ENCODE measurements at places on chromosomes 7 and 10.

DNA sequence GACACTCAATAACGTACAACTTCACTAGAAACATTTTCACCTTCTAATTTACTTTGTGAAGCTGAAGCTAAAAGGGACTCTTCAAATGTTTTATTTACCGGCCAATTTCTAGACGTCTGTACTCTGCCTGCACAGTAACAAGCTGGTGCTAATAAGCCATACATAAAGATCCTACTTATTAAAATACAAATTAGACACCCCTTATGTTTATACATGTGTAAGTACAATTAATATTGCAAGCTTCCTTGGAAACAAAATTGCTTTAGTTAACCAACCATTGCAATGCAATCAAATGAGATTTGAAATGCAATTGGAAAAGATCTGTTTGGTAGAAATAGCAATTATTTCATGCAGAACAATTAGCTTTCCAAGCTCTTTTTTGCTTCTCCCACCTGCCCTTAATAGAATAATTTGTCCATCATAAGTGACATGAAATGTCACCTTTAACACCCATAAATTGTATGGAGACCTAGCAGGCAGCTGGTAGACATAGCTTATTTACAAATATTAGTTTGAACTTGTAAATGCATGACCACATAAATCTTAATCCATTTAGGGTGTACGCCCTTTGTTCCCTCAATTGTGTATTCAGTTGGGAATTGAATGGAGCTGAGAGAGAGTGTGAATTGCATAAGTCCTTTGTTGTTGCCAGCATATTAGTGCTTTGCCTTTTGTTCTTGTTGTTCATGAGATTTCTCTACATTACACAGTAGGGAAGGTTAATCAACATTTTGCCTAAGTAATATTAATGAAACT, 277.1 kb downstream of the CACNA2D1 start:
- no peak for DNase-seq

DNA sequence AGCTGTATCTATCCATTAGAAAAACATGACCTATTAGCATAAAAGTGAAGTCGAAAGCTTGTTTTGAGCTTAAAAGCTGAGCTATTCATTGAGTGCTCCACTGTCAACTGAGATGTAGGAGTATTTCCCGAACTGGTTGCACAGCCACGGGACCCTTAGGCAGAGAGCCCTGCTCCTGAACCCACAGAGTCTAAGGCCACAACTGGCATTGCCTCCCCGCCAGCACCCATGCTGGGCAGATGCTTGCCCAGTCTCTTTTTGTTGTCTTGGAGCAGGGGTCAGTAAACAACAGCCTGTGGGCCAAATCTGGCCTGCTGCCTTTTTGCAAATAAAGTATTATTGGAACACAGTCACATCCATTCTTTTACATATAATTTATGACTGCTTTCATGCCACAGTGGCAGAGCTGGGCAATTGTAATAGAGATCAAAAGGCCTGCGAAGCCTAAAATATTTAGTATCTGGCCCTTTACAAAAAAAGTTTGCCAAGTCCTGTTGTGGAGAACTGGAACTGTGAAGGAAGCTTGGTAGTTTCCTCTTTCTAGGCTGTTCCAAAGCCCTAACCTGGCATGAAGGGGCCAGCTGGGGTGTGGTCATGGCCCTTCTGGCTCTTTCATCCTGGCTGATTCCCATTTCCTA, 58.4 kb upstream of the WAPL start:
- DNase-seq = peak; percentile 82

DNA sequence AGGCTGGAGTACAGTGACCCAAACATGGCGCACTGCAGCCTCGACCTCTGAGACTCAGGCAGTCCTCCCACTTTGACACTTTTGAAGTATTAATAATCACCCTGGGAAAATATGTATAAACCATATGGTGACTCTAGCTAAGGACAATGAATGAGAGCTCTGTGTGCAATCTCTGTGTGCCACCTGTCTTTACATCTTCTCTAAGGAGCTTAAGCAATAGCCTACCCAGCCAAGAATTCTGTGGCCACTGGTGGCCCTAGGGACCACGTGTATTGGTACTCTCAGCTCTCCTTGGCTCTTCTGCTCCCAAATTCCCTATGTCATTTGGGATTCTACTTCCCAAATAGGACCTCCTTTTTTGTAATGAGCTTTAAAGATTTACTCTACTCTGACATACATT, 23.7 kb downstream of the FGF8 start:
- no peak for DNase-seq

DNA sequence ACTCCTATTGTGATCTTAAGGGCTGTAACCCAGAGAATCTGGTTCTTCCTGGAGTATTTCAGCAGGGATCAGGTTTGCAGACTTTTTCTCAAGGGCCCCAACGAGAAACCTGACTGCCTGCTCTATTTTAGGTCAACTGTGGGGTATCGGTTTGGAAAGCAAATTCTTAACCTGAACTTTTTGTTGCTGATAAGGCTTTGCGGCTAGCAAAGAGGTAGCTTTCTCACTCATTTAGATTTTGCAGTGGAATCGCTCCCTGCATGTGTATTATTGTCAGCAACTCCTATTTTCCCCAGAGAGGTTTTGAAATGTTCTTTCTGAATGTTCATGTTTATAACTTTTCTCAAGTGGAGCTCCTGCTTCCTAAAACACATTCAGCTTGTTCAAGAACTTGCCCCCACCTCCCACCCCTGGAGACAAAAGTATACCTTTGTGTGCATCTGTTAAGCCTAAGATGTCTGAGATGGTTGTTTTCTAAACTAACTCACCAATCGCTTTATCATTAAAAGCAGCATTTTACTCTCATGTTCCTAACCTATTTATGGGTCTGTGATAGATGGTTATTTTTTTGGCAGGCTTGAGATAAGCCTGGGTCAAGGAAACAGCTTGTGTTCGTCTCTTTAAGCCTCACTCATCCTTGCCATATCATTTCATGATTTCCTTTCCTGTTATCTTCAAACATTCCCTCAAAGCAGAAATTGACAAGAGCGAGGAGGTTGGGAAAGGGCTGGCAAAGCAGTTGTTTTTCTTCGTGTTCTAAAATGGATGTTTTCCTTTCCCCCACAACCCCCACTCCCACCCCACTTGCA, 129.8 kb downstream of the BAMBI start:
- no peak for DNase-seq

DNA sequence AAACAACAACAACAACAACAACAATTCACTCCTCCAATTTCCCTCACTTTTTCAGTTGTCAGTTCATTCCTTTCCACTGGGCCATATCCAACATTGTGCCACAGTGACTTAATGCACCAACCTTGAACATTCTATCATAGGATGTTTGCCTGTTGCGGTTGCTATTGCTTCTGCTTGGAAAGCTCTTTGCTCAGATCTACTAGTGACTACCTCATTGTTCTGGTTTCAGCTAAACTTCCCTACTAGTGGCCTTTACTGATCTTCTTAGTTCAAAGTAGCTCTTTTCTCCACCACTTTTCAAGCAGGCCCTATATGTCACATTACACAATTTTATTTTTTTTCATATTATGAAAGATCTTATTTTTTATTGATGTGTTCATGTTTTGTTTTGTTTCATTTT, 9.8 kb upstream of the STEAP4 start:
- DNase-seq = no peak

DNA sequence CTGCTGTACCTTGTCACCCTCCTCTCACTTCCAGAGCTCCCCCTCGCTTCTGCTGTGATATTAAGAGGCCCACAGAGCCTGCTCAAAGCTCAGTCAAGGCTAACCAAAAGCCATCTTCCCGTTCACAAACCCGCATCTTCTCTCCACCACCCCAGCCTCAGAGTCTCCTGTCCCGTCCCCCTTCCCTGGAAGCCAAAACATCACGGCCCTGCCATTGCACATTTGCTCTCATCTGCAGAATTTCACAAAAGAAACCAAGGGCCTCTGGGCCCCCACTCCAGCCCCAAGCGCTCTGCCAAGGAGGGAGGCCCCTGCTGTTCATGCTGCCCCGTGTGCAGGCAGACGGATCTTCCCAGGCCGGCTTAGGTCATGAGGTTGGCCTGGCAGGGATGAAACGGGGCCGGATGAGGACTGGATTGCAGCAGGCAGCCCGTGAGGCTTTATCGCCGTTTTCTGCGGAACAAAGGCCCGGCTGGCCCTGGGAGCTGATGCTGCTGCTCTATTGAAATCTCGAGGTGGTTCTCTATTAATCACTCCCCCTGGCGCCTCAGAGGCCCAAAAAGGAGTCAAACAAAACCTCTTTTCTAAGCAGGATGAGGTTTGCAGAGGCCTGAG, 31.6 kb upstream of the FOXK1 start:
- peak; percentile 8 for DNase-seq

GRCh38 chr7:100693312-100694097, 545 bp downstream of the GIGYF1 start:
- no peak for DNase-seq

GRCh38 chr10:83806717-83807116, 332.6 kb upstream of the GHITM start:
- no peak for DNase-seq

GRCh38 chr10:111934931-111935330, 248.6 kb downstream of the GPAM start:
- DNase-seq = no peak

DNA sequence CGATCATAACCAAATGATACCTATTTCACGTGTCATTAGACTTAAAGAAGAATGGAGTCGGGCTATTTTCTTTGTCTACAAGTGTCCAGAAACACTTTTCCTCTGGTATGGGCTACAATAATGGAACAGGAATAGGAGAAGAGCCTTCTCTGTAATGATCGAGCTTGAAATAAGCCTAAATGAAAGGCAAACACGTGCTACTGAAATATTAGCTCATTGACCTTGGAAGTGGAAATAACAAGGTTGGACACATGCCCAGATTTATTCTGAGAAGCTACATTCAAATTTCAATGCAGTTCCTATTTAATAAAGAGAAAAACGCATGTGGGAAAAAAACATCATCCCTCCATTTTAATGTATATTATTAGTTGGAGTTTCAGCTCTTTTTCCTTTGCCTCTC, 254.7 kb upstream of the PTER start:
- DNase-seq = no peak

DNA sequence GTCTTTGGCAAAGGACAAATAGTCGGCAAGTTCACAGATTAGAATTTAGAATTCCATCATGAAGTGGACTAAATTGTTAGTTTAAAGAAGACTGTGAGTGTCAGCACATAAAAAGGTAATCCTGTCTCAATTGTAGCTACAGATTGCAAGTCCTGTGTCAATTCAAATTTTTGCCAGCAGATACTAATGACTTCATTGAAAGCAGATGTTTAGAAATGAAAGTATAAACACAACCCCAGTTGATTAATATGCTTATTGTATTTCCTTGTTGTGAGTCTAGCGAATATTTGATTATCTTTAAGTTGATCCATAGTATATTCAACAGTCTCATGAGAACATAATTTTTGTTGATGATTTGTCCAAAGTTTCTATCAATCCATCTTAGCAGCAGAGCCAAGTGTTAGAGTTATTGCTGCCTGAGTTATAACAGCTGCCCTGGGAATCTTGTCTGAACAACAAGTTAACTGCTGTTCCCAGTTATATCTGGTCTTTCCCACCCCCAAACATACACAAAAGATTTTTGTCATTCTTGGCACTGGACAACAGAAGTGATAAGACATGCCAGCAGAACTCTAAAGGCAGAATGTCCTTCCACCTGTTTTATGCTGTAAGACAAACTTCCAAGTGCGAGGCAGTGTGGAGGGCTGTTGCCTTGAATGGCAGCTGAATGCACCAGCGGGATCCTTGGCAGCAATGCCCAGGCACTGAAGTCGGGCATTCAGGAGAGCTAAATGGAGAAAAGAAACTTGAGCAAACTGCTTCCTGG, 21.3 kb upstream of the HERPUD2 start:
- DNase-seq = peak; percentile 76

GRCh38 chr10:93143281-93143680, 69.6 kb downstream of the CYP26A1 start:
- no peak for DNase-seq

DNA sequence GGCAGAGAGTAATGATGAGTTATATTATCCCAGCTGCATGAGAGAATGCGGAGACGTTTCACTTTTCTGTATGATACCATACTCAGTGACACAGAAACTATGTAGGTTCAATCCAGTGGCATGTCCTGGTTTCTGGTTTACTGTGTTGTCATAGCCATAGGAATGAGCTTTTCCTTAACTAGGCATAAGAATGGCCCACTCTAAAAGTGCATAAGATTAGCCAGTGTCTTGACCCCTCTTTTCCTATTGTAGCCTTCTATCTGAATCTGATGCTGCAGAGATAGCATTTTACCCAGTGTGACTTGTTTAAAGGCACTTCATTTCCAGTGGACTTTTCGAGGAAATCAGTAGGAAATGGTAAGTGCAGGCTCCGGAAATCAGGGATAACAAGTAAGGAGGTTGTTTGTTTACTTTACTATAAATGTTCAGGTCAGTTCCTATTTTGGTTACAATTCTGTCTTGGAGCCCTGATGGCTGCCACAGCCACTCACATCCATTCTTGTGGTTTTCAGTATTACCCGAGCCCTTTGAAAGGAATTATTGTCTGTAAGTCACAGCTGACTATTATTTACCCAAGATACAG, 70.5 kb downstream of the SEMA3A start:
- DNase-seq = no peak

DNA sequence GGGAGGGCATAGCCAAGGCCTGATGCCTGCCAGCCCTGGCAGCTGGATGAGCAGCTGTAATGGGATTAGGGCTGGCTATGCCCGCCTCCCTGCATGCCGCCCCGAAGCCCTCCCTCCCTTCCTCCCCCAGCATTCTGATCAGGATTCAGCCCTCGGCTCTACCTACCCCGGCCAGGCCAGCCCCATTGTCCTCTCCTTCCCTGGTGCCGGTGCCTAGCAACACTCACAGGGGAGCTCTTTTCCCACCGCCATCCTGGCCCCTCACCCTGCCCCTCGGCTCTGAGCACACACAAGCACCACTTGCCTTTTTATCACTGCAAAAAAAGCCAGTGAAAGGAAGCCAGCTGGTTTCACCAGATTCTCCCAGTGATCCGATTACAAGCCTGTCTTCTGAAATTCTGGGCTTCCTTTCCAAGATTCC, 9.0 kb upstream of the ADCYAP1R1 start:
- no peak for DNase-seq

- no peak for DNase-seq
These were observed 198.1 kb upstream of the HABP2 start for GRCh38 chr10:113354711-113355110.

GRCh38 chr7:76400248-76400647, 9.2 kb downstream of the SSC4D start:
- no peak for DNase-seq

GRCh38 chr7:115561335-115562110, 469.0 kb downstream of the TFEC start:
- DNase-seq = no peak

GRCh38 chr7:19772841-19773760, at the start of gene TMEM196:
TMEM196 (minus strand) TSS chr7:19773617; CDS start chr7:19772696, 921 bp downstream.
- DNase-seq = no peak

GRCh38 chr7:4051696-4052095, 630.4 kb upstream of the FOXK1 start:
- no peak for DNase-seq

GRCh38 chr7:6165075-6165474, 107.3 kb downstream of the CYTH3 start:
- DNase-seq = no peak

DNA sequence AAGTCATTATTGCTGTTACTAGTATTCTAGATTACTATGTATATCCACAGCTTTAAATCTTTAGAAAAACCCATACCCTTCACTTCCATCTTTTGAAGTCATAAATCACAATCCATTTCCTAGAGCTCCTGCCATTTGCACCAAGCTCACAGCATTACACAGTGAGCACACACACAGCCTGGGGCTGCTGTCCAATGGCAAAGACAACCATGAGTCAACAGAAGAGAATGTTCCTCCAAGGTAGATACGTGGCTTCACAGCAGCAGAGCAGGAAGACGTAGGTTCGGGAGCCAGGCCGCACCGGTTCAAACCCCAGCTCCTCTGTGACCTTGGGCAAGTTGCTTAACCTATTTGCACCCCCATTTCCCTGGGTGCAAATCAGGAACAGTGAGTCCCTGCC, 234.6 kb downstream of the DIP2C start:
- peak; percentile 44 for DNase-seq

- DNase-seq = no peak
These were observed 3.9 kb downstream of the SFRP4 start for GRCh38 chr7:37912756-37913155.

All from anterior cingulate cortex (tissue), 58 donors.